Suppressor macrophage treated with lipopolysaccharide for 4 hours (primary cell): ENCODE measurements at places on chromosomes 1 and 21.
A peak's percentile ranks its signal among the peaks of the same experiment; 100 is the strongest.

DNA sequence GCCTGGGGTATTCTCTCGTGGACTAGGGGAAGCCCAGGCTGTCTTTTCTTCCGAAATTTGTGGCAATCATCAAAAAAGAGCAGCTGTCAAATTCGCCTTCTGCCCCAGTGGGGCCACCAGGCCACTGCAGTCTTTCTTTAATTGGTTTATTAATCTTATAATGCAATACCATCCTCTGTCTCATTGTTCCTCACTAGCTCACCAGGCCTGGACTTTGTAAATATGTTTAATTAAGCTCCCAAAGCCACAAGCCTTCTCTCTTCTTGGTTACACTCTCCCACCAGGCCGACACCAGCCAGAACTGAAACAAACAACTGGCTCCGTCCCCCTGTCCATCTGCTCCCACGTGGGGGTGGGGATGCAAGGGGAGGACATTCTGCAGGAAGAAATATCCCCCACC is 22.0 kb upstream of the CAMK1G start:
- no peak for DNase-seq

GRCh38 chr1:216766633-216767327 is 43.6 kb upstream of the ESRRG start:
- DNase-seq: no peak

GRCh38 chr1:66197785-66198184 is 336.2 kb upstream of the SGIP1 start:
- no peak for DNase-seq

DNA sequence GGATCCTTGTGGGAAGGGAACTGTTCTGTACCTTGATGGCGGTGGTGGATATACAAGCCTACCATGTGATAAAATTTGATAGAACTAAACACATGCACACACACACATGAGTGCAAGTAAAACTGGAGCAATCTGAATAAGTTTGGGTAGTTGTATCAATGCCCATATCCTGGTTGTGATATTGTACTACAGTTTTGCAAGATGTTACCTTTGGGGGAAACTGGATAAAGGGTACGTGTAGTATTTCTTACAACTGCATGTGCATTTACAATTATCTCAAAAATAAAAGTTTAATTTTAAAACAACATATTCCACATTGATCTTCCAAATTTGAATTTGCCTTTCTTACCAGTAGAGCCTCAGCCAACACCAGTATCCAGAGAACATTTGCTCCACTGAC is 99.6 kb downstream of the DTL start:
- no peak for DNase-seq

DNA sequence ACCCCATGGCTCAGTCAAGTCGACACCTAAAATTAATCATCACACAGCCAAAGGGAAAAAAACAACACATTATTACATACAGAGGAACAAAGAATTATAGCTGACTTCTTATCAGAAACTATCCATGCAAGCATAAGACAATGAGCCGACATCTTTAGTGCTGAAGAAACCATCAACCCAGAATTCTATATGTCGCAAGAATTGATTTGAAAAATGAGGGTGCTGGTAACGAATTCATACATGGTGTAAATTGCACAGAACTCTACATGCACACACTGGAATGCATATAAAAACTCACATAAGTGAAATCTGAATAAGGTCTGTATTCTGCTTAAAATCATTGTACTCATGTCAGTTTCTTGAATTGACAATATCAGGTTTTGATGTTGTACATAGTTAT is 25.0 kb upstream of the EIF4G3 start:
- DNase-seq: no peak

- no peak for DNase-seq
These were observed 14.6 kb downstream of the PALMD start for GRCh38 chr1:99660496-99660895.

GRCh38 chr1:224779536-224779935 is 149.9 kb upstream of the DNAH14 start:
- no peak for DNase-seq

DNA sequence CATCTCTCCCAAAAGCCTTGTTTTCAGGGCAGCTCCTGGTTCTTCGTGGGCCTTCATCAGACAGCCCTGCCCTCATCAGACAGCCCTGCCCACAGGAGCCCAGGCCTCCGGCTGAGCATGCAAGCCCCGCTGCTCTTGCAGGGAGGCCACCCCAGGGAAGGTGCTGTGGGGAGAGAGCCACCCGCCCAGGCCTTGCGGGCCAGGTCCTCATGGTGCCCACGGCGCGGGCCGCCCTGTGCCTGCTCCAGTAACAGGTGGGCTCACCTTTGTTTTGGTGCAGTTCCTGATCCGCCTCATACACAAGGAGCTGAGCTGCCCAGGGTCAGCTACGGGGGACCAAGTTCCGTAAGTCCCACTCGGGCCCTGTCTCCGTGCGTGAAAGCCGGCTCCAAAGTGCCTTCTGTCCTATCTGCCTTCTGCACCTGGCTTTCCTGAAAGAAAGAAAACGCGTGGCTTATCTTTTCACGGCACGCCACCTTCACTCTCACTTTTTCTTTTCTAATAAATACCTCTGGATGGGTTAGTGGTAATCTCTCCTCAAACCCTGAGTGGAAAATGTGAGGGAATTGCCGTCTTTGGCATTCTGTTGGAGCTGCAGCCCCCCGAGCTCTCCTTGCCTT is 65.9 kb downstream of the SLC37A1 start:
- DNase-seq: no peak

- no peak for DNase-seq
These were observed 1.5 kb downstream of the ATP1A1 start for GRCh38 chr1:116374353-116375147.

- DNase-seq: no peak
These were observed 30.4 kb downstream of the TTC13 start for GRCh38 chr1:230948301-230948700.

DNA sequence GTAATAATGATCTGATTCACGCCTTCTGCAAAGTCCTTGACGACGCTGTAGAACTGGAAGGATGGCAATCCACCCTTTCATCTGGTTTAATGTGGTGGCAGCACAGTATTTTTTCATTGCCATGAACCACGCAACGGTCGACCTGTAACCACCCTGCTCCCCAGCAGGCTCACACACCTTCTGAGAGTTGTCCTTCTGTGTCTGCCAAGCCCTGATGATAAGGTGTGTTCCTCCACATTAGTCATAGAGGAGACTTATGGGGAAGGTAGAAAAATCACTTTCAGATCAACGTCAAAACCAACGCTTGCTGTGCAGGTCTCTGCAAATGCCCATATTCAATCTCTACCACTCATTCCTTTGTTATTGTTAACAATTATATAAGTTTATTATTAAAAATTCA is 328.7 kb downstream of the SIPA1L2 start:
- DNase-seq: no peak

- DNase-seq: no peak
These were observed 38.1 kb downstream of the C1orf21 start for GRCh38 chr1:184424945-184425344.

GRCh38 chr1:168835791-168836190 is 106.8 kb upstream of the DPT start:
- DNase-seq: no peak

- DNase-seq: no peak
These were observed 21.5 kb downstream of the WLS start for GRCh38 chr1:68210829-68211228.

DNA sequence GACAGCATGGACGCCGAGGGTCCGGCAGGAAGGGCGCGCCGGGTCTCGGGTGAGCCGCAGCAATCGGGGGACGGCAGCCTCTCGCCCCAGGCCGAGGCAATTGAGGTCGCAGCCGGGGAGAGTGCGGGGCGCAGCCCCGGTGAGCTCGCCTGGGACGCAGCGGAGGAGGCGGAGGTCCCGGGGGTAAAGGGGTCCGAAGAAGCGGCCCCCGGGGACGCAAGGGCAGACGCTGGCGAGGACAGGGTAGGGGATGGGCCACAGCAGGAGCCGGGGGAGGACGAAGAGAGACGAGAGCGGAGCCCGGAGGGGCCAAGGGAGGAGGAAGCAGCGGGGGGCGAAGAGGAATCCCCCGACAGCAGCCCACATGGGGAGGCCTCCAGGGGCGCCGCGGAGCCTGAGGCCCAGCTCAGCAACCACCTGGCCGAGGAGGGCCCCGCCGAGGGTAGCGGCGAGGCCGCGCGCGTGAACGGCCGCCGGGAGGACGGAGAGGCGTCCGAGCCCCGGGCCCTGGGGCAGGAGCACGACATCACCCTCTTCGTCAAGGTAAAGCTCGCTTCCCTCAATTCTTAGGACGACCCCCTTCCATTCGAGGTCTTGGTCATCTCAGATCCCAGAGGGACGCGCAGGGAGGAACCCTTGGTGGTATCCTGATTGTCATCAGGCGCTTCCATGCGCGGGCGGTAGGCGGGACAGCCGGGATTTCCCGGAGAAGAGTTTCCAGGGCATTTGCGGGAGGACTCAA is 1.6 kb downstream of the CLIC6 start:
- DNase-seq: peak; percentile 16

DNA sequence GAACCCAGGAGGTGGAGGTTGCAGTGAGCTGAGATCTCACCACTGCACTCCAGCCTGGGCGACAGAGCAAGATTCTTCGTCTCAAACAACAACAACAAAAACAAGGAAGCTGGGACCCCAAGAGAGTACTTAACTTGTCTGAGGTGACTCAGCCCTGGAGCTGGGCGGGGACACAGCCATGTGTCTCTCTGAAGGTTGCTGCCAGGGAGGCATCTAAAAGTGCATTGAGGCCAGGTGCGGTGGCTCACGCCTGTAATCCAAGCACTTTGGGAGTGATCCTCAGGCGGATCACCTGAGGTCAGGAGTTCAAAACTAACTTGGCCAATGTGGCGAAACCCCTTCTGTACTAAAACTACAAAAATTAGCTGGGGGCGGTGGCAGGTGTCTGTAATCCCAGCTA is 7.7 kb downstream of the IFI6 start:
- DNase-seq: no peak

DNA sequence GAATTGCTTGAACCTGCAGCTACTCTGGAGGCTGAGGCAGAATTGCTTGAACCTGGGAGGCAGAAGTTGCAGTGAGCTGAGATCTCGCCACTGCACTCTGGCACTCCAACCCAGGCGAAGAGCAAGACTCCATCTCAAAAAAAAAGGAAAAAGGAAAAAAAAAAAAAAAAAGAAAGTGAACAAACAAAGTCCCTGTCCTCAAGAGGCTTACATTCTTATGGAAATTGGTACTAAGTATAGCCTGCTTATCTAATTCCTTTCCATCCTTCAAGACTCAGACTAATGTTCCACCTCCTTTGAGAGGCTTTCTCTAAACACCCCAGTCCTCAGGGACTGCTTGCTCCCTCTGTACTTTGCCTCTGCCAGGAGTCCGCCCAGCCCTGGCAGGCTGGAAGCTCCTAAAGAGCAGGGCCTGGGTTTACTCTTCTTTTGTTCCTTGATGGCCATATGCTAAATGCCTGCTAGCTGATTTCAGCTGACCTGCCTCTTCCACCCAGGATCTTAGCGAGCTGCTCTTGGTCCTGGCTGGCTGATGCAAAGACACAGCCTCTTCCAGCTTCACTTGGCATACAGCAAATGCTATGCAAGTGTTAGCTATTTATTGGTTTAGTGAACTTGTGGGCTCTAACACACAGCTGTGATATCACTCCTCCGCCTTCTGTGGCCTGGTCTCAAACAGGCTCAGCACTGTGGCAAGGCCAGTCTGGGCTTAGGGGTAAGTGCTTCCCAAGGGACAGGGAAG is 9.8 kb downstream of the SLC9A1 start:
- DNase-seq: no peak

DNA sequence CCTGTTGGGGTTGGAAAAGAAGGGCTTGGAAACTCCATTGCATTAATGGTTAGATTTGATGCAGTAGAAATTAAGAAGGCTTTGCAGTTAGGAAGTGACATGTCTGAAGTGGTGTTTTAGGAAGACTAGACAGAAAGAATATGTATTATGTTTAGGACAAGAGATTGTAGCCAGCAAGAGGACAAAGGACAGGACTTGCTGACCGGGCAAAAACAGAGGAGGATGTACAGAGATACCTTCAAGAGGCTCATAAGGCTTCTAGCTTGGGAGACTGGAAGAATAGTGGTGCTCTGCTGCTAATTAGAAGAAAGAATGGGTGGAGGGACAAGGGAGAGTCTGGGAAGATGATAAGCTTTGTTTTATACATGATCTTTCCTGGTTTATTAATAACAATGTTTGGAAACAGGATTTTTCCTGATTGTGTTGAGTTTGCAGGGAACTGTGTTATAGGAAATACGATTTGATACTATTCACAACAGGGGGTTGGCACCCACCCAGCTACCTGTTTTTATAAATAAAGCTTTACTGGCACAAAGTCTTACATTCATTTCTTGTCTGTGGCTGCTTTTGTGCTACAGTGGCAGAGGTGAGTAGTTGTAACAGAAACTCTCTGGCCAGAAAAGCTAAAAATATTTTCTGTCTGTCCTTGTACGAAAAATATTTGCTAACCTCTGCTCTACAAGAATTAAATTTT is 37.1 kb upstream of the TMCO2 start:
- no peak for DNase-seq

DNA sequence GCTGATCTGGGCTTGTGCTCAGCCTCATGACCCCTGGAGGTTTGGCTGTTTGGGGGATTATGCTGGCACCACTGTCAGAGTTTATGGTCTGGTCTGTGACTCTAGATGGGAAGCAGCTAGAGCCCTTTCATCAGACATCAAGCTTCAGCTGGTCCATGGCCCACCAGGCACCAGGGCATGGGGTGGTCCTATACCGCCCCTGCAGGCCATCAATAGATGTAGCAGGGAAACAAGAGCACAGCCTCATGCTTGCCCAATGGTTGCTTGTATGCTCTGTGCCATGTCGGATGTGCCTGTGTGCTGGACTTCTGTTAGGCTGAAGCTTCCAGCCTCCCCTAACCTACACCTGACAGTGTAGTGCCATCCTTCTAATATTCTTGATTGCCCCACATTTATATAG is 71.1 kb upstream of the CD34 start:
- no peak for DNase-seq

GRCh38 chr1:53061859-53062707 is at the start of gene PODN:
Gene PODN (plus strand): TSS chr1:53062213. CDS start chr1:53069856, 7,643 bp downstream.
- no peak for DNase-seq

- DNase-seq: no peak
These were observed 88.1 kb upstream of the HNRNPU start for GRCh38 chr1:244952280-244952933.

DNA sequence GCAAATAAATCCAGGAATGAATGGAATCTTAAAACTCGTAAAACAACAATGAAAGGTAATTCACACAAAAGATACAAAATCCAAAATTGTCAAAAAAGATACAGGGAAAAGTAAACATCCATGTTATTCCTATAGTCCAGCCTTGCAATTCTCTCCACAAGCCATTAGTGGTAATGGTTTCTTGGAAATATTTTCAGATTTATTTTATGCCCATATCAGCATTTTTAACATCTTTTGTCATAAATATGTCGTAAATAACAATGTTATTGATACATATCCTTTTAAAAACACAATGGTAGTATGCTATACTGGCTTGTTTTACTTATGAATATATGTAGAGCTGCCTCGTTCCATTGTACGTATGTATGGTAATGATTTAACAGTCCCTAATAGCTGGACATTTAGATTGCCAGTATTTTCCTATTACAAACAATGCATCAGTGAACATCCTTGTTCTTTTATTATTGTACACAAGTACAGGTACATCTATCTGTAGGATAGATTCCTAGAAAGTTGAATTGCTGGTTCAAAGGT is 30.6 kb downstream of the DNTTIP2 start:
- no peak for DNase-seq
